ENCODE measurements at places on chromosomes 16 and 17. TPM values are rescaled to one million over a fixed set of nuclear protein-coding genes. Genes with fewer than 3 reads are reported as not detected.

The KRT9 gene
- total RNA-seq: not detected

The PIRT gene
- total RNA-seq: not detected

The ABCC3 gene
- total RNA-seq: 34.8 TPM

The MYADML2 gene
- total RNA-seq: not detected

The GRAP gene
- under 0.01 TPM for total RNA-seq

The FOXF1 gene
- total RNA-seq: 31.5 TPM
